ENCODE measurements at places on chromosomes 6 and 20. TPM values are rescaled to one million over a fixed set of nuclear protein-coding genes. Genes with fewer than 3 reads are reported as not detected.

CST5 gene
- total RNA-seq: not detected

GRCh38 chr20:39829661-39830060, 859.4 kb downstream of the MAFB start:
- DNase-seq: no peak

TDRD6 gene
- not detected for total RNA-seq

DNA sequence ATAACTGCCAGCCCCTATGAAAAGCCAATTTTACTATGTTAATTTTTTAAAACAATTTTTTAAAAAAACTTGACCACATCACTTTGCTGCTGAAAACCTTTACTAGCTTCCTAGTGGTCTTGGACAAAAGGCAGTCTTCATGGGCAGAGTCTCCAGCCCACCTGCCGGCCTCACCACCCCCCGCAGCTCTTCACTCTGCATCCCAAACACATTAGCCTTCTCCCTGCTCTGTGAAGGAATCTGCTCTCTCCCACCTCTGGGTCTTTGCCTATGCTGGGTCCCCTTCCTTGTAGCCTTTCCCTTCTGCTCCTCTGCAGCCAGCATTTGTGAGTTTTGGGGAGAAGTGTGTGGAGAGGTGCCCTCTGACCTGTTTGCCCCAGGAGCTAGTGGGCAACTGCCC, 170.7 kb upstream of the MLN start:
- DNase-seq: no peak

GRCh38 chr6:80676386-80676785, 569.9 kb downstream of the BCKDHB start:
- peak; percentile 1 for DNase-seq

SPATS1 gene
- not detected for total RNA-seq

HDDC2 gene
- 294 TPM for total RNA-seq

MICAL1 gene
- 23.9 TPM for total RNA-seq

DNA sequence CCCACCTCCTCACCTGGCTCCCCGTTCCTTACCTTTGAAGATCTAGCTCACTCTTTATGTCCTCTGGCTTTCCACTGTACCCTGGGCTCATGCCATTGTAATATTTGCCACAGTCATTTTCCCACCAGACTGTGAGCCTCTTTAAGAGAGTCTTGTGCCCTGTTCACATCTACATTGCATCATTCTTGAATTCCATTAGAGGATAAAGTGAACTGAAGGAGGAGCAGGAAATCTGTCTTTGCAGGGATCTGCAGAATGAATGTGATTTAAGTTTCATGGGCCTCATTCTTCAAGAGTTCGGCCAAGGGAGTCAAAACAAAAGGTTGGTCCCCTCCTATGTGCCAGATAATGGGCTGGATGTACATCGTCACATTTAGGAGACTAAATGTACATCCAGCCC, 272.6 kb upstream of the CITED2 start:
- no peak for DNase-seq

GRCh38 chr6:135044639-135045038, 10.0 kb downstream of the HBS1L start:
- DNase-seq: no peak

DNA sequence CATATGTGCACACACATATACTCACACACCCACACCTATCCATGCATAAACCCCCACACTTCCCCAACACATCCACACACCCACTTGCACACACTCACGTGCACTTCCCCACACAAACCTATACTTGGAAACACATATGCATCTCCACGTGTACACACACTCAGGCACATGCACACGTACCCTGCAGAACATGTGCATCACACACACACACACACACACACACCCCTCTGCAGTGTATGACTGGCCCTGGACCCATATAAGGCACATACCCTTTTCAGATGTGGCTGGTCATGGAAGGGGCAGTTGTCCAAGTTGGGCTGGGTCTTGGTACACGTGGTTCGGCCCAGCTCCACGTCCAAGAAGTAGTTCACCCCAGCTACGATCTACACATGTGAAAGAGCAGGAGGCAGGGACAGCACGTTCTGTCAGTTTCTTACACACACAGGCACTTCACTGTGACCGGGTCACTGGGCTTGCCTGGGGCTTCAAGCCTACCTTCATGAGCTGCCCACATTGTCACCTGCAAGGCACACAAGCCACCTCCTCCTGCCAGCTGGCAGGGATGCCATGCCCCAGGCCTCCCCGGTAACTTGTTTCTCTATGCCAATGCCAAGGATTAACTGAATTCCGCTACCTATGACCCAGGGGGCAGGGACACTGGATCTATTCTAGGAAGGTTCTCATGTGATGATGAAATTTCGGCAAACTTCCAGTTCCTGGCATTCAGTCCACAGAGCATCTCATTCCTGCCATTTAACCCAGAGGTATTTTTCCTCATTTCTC, 2.6 kb downstream of the CST3 start:
- no peak for DNase-seq

LAMA5 gene
- 63.3 TPM for total RNA-seq

CALHM4 gene
- not detected for total RNA-seq

DNA sequence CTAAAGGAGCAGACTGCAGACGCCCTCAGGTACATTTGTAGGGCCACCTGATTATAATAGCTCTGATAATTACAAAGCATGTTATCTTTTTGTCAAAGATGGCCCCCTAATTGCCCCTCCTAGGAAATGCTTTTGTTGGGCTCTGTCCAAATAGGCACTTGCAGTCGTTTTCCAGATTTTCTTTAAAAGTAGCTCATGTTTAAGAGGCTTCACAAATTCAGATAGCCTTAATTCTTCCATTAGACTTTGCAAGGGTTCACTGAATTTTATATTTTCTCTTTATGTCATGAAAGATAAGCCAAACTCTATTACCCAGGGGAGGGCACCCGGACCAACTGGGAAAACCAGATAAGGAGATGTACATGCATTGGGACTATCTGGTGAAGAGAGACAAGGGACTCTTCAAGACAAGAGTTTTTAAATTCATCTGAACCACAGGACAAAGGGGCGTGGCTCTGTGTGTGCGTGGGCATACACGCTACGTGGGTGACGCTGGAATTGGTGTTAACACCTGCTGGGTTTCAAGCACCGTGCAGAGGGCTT, 95.6 kb downstream of the TOX2 start:
- DNase-seq: no peak

DNA sequence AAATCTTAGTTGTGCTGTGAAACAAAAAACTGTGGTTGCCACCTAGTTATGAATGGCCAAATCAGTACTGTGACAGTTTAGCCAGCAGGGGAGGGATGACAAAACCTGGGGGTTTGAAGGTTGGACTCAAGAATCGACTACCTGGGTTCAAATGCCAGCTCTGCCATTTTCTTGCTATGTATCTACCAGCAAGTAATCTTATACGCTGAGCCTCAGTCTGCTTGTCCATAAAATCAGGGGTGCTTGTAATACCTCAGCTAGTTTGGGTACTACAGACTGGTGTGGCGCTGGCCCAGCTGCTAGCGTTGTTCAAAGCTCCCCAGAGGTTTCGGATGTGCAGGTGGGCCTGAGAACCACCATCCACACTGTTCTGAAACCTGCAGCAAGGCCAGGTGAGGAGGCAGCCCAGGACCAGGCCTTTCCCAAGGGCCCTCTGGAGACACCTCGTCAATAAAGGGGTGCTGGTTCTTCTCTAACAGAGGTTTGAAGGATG, 40.4 kb downstream of the TRAM2 start:
- no peak for DNase-seq

LAMA4 gene
- 12.4 TPM for total RNA-seq

GTSF1L gene
- not detected for total RNA-seq

GRCh38 chr20:38842558-38842981, 37.1 kb downstream of the PPP1R16B start:
- DNase-seq: no peak

- DNase-seq: no peak
Observed at GRCh38 chr6:126252154-126252553, 87.8 kb upstream of the CENPW start.

DNA sequence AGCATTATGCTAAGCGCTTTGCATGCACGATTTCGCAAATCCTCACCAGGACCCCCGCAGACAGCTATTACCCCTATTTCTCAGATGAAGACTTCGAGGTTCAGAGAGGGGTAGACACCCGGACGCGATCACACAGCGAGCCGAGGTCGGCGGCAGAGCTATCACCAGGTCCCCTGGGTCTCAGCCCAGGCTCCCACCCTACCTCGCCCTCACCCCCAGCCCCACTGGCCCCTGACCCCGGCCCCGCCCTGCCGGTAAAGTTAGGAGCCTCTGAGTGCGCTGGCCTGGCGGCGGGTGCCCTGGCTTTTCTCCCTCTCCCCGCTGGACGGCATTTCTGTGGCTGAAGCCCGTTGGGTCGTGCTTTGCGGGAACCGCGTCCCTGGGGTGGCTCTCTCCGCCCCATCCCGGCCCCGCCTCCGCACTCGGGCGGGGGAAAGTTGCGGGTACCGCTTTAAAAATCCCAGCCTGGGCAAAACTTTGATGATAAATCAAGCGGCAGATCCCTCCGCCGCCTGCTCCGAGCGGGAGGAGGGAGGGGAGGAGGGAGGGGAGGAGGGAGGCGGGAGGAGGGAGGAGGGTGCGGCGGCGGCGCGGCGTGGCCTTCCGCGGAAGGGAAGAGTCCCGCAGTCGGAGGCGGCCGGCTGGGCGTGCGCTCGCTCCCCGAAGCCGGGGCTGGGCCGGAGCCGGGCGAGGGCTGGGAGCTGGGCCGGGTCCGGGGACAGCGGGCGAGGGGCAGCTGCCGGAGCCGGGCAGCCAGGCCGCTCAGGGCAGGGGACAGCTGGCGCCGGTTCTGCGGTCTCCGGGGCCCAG, at the start of gene VSTM2L:
Gene VSTM2L, plus strand, starts transcription at position 624 of the 810 bp plus-strand sequence. CDS start 224 bp downstream, outside the sequence.
- DNase-seq: no peak

FKBP1C gene
- total RNA-seq: 0.17 TPM

DNA sequence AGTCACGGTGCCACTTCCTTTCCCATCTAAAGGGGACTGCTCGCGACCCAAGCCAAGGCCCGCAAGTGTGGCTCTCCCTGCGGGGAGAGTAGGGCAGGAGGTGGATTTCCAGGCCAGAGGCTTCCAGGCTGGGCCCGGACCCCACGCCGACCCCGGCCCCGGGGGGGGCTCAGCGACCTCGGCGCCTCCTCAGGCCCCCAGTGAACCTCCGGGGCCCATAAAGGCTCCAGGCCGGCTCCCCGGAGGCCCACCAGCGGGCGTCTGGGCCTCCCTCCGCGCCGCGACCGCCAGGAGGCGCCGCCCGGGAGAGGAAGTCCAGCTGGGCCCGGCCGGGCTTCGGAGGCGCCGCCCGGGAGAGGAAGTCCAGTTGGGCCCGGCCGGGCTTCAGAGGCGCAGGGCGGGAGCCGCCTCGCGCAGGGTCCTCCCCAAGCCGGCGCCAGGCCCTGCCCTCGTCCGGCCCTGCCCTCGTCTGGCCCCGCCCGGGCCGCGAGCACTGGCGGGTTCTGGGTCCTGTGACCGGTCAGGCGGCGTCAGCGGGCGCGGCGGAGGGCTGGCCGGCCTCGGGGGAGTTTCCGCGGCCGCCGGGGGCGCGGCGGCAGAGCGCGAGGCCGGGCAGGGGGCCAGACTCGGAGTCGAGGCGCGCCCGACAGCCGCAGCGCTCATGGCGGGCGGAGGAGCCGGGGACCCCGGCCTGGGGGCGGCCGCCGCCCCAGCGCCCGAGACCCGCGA, at the start of gene RAB32:
Gene RAB32, plus strand, starts transcription at position 623 of the 729 bp plus-strand sequence. Its CDS starts 39 bp downstream, at position 662.
- peak; percentile 95 for DNase-seq

DNA sequence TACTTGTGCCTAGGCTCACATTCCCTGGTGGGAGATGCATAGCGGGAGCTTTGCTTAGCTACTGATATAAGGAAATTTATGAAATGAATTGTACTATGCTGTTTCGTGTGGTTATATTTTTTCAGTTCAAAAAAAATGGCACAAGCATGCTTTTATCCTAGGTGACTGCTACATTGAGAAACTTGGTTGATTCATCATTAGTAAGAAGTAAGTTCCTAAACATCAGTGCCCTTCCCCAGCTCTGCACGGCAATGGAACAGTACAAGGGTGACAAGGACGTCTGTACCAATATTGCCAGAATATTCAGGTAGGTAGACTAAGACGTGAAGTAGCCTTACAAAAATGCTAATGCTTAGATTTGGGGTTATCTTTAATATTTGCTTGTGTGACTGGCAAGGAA, 79.7 kb downstream of the ARMC2 start:
- DNase-seq: no peak

DNA sequence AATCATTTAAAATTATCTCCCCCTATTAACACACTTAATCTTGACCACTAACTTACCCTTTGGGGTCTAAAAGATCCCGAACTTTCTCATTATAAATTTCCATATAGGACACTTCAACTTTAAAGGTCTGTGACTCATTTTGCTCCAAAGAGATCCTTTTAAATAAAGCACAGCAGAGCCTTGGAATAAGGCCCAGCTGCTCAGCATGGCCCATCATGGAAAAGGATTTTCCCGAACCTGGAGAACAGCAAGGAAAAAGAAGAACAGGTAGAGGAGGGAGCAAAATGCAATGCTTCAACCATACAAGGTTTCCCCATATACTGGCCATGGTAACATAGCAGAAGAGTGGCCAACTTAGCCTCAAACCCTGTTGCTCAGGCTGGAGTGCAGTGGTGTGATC, 132.1 kb downstream of the KIF13A start:
- DNase-seq: no peak

SENP6 gene
- total RNA-seq: 17.8 TPM

B3GALT4 gene
- not detected for total RNA-seq

GRCh38 chr20:6660441-6660840, 107.0 kb upstream of the BMP2 start:
- DNase-seq: no peak

- DNase-seq: peak; percentile 87
Observed at GRCh38 chr6:21987501-21987957, 309.3 kb downstream of the PRL start.

SNRNP48 gene
- total RNA-seq: 8.6 TPM

DNA sequence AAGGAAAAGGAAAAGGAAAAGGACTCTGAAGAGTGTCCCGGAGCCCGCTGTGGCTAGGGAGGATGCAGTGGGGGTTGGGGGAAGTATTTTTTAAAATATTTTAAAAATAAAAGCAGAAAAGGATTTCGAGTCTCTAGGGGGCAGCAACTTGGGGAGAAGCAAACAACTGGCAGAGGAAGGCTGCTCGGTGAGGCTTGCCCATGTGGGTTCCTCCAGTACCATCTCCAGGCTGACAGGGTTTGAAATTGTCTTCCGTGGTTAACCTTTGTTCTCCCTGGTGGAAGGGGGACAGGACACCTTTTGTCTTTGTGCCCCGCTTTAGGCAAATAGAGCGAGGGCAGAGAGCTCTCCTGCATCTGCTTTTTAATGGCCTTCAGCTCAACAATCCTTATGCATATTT, 60.4 kb upstream of the SNX9 start:
- no peak for DNase-seq

LGSN gene
- not detected for total RNA-seq

DNA sequence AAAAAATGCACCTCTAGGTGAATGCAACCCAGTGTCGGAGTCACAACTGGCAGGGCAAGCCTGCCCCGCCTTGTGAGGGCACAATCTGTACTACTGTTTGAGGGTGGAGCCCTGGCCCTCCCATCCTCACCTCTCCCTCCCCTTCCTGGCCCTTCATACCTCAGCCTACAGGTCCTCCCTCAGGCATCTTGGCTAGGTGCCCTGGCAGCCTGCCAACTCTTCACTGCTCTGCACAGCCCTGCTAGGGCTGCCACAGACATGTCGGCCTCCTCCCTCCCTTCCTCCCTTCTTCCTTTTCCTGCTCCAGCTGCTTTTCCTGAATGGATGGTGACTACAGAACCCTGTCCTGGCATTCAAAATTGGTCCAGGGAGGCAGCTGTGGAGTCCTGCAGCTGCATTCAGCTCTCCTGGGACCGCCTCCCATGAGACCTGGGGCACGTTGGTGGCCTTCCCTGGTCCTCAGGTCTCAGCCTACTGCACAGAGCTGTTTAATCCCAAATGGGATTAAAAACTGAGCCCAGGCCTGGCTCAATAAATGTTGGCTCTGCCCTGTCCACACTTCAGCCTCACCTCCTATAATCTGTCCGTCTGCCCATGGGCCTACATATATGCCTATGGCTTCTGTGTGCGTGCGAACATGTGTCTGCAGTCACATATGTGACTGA, 52.7 kb downstream of the CDH22 start:
- DNase-seq: peak; percentile 82

TNF gene
- total RNA-seq: 4.3 TPM

All from Caki2 (cell line).